ENCODE measurements at places on chromosomes 7 and 10.

DNA sequence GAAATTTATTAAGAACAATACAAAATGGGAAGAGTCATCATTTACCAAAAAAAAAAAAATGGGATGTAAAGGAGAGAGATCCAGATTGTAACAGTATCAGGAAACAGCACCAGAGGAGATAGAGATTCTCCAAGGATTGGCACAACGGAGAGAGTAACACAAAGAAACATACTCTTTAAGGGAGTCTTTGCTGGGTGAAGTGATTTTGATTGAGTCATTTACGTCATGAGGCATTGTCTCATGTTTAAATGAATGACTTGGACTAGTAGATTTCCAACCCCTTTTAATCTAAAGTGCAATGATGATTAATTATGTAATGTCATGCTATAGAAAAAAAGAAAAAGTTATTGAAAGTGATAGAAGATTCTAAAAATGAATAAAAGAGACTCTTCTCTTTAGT, 68.8 kb downstream of the ITGB8 start:
- no peak for DNase-seq

DNA sequence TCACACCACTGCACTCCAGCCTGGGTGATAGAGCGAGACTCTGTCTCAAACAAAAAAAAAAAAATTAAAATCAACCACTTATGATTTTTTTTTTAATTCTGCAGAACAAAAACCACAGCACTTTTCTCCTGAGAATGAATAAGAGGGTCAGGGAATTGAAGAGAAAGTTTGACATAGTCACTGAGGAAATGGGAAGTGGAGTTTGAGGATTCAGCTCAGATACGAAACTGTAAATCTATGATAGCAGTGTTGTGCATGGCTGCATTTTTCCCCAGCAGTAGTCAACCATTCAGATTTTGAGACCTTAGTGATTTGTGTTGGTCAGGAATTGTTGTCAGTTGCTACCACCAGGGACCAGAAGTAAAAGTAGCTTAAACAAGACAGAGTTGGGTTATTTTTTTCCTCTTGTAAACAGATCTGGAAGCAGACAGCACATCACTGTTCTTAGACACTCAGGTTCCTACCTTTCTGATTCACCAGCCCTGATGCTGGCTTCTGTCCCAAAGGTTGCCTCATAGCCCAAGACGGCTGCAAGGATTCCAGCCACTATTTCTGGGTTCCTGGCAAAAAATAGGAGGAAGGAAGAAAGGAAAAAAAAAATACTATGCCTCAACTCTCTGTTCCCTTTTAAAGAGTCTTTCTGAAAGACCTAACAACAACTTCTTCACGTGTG, 20.1 kb downstream of the PILRA start:
- DNase-seq: no peak

- no peak for DNase-seq
These were observed 4.2 kb downstream of the NRBF2 start for GRCh38 chr10:63137306-63137705.

GRCh38 chr7:47677664-47678063, 95.8 kb upstream of the TNS3 start:
- no peak for DNase-seq

DNA sequence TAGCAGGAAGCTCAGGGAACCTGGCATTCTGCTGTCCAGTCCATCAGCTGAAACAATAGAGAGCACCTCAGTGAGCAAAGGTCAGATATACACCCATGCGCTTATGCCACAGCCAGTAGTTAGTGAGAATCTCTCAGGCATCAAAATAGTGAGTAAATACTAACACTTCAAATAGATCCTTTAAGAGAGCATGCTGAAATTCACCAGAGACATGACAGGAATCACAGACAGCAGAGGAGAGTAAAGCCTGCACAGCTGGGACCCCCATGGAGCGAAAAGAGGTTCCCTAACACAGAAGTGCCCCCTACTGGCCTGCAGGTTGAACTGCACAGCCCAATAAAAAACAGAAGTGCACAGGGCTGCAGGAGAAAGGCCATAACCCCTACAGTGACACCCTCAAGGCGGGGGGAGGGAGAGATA, 57.6 kb upstream of the ANTXRL start:
- no peak for DNase-seq

DNA sequence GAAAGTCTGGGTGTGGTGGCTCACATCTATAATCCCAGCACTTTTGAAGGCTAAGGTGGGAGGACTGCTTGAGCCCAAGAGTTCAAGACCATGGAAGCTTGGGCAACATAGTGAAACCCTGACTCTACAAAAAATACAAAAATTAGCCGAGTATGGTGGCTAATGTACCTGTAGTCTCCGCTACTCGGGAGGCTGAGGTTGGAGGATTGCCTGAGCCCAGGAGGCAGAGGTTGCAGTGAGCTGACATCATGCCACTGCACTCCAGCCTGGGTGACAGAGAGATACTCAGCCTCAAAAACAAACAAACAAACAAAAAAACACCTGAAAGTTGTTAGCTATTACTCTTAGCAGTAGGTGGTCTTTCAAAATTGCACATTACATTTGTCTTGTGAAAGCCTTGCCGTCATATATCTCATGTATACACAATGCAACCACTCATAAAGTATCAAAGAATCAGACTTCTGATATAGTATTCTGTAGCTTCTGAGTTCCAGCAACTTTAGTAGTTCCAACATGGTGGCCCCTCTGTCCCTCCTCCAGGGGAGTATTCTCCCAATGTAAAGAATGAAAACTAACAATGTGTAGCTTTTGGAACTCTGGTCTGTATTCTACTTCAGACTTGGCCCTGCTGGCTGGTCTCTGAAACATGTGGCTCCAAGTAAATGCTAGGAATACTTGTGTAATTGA, 101.5 kb downstream of the ZNF92 start:
- DNase-seq: no peak

GRCh38 chr10:119336599-119336998, 129.2 kb downstream of the GRK5 start:
- no peak for DNase-seq

DNA sequence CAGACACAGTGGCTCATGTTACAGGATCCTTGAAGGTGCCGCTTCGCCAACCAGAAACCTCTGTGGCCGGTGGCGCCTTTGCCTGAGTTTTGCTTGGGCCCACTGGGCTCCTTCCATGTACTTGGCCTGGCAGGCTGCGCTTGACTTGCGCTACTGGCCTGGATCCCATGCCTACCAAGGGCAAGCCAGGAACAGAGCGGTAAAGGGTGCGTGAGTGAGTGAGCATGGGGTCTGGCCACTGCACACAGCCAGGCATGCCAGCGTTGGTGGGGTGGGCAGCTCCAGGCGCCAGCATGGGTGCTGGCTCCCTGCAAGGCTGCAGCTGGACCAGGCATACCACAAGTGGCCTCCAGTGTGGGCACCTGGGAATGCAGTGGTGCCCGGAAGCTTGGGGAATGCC, 16.3 kb upstream of the TSPAN15 start:
- no peak for DNase-seq

GRCh38 chr10:120539076-120539475, 82.0 kb downstream of the PLPP4 start:
- DNase-seq: no peak

GRCh38 chr7:72023926-72024325, 388.2 kb downstream of the CALN1 start:
- DNase-seq: no peak

- DNase-seq: no peak
These were observed 185.7 kb downstream of the TFEC start for GRCh38 chr7:115844857-115845256.

DNA sequence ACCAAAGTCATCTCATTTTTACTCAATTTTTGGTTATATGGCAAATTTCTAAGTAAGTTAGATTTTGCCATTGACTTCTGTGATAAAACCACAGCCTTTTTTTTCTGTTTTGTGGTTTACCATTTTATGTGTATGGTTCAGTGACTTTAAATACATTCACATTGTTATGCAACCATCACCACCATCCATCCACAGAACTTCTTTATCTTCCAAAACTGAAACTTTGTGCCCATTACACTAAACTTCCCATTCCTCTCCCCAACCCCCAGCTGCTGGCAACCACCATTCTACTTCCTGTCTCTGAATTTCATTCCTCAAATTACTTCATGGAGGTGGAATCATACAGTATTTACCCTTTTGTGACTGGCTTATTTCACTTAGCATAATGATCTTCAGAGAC, 280.4 kb upstream of the TCERG1L start:
- DNase-seq: no peak

DNA sequence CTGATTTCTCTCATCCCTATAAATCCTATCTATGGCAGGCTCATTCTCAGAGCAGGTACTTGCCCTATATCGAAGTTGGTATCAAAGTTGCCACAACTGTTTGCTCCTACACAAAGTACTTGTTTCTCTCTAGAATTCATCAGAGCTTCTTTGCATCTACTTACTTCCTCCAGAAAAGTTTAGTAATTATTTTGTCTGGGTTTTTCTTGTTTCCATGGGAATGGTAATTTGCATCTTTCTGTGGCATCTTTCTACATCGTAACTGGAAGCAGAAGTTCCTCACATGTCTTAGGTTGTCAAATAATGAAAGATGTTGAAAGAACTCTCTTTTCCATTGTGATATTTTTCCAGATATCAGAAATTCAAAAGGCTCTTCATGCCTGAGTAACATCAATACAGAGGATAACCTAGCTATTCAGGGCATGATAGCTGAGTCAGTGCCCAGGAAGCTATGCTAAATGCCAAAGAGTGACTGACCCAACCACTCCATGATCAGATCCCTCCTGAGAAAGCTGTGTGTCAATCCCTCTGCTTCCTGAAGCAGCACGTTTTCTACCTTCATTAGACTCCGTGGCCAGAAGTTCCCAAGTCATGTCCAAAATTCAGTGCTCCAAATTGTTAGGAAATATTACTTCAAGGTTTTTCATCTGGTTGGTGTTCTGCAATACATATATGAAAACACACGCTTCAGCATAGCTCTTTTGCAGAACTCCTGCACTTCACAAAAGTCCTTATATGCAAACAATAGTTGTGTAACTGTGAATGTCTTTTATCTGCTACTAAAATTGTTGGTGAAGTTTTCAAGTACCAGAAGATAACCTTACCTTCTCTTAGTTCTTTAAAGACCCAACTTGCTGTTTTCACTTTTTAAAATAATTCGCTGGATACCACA, 216.5 kb downstream of the VTI1A start:
- DNase-seq: no peak

GRCh38 chr7:107622429-107622828, 38.2 kb upstream of the SLC26A4 start:
- DNase-seq: no peak

- DNase-seq: no peak
These were observed 23.3 kb downstream of the ADCY1 start for GRCh38 chr7:45597286-45597984.

DNA sequence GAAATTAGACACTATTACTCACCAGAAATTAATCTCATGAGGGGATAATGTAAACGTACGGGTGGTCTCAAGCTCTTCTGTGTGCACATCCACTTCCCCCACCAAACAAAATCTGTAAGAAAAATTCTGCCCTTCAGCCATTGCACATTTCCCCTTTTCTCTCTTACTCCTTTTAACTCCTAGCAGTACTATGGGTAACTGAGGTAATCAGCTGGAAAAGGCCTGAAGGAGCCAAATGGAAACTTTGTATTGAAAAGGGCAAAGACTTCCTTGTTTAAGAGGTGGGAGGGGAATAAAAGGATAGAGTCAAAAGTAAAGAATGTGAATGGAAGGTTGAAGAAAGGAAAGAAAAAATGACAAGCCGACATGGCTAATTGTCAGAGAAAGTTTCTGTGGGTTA, 273.8 kb downstream of the RNLS start:
- DNase-seq: no peak

- DNase-seq: no peak
These were observed 109.4 kb downstream of the DGKB start for GRCh38 chr7:14793151-14793550.

GRCh38 chr7:49398746-49399145, 374.7 kb upstream of the VWC2 start:
- no peak for DNase-seq

GRCh38 chr10:2342206-2342605, 604.9 kb upstream of the ADARB2 start:
- no peak for DNase-seq

- no peak for DNase-seq
These were observed 467.9 kb upstream of the PODXL start for GRCh38 chr7:132024290-132024689.

DNA sequence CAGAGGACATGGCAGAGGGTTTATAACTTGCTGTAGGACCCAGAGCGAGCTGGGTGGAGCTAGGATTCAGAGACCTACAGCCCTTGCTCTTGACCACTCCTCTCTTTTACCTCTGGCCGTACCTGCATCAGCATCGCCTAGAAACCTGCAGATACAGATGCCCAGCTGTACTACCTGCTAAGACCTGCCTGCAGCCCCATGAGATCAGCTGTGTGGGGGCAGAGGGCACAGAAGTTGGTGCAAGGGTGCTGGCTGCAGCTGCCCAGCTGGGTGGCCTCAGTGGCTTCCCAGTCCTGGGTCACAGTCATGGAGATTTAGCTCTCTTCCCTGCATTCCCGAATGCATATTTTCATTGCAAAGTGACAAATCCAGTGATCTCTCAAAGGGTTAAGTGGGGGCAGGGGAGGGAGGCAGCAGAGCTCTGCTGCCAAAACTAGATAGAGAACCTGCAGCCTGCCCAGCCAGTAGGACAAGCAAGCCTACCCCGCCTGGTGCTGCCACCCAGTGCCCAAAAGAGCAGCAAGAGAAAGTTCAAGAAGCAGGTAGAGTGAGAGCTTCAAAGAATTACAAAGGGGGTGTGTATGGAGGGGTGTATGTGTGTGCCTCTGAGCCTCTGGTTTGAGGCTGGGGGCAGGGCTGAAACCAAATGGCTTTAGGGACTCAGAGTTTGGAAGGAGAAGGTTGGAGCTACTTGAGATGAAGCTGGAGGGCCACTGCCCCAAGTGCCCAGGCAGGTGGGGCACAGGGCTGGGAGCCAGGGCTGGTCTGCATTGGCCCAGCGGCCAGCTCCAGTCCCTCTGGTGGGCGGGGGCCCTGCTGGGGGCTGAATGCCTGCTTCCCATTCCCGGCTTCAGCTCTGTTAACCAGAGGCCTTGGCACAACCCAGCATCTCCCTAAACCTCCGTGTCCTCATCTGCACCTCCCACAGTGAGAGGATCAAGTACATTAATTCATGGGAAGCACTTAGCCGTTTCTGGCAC, 6.9 kb downstream of the FAM241B start:
- no peak for DNase-seq

- DNase-seq: no peak
These were observed 175.9 kb downstream of the BAMBI start for GRCh38 chr10:28853195-28853594.

- DNase-seq: no peak
These were observed 108.8 kb upstream of the IFRD1 start for GRCh38 chr7:112341464-112341863.

GRCh38 chr10:57699944-57700343, 567.8 kb downstream of the IPMK start:
- no peak for DNase-seq
